CD4-positive, alpha-beta T cell treated with Interleukin-12 subunit alpha and Interleukin-12 subunit beta, for 1 hour (primary cell): ENCODE measurements at places on chromosomes 1 and 21.

GRCh38 chr1:23810818-23811540, 10.4 kb upstream of the GALE start:
- DNase-seq: peak; percentile 71

DNA sequence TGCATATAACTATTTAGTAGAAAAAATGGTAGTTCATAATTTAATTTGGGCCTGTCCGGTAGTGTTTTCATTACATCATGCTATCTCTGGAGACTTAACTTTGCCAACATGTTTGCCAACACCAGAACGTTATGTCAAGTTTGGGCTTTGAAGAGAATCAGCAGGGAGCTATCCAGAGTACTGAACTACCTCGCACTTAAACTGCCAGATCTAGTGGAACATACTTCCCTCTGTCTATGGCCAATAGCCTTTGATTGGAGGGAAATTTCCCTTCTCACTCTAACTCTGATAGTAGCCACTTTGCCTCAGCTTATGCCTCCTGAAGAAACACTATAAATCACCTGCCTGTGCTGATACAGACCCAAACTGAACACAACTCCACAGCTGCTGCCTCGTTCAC, 10.0 kb downstream of the LRRC53 start:
- no peak for DNase-seq

DNA sequence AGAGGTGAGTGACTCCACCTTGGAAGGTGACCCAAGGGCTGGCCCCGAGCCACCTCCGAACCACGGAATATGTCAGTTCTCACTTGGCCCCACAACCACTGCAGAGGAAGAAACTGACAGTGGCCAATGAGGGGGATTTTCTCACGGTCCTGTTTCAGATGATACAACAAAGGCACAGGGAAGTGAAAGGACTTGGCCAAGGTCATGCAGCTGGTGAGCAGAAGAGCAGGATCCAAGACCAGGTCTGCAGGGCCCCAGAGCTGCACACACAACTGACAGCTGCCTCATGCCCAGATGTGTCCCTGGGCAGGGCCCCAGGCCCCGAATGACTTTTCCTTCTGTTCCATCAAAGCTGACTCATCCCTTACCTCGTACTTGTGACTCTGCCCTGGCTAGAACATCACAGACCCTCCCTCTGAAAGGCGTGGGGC, 25.8 kb upstream of the EVA1B start:
- DNase-seq: no peak

DNA sequence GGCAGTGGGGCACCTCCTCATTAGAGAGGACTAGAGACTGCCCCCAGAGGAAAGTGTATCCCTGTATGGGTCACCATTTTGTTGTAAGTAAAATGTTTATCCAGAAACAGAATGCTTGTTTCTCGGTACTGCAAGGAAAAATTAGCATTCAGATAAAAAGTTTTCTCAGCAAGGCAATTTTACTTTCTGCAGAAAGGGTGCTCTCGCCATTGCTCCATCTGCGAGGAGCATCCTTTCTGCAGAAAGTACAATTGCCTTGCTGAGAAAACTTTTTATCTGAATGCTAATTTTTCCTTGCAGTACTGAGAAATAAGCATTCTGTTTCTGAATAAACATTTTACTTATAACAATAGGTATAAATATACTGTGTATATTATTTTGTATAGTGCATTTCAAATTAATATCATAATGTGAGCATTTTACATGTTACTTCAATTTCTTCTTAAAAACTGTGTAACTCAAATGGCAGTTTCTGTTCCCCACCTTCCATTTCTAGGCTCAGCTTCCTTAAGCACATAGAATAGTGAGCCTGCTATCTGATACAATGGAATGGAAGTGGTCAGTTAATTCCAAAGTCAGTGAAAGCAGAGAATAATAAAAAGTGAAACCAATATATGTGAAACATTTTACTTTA, 76.5 kb upstream of the DESI2 start:
- DNase-seq: no peak
